H9 (cell line): ENCODE measurements at places on chromosomes 4 and X.

- no peak for DNase-seq
These were observed 6.6 kb upstream of the UTP3 start for GRCh38 chr4:70681704-70682103.

- no peak for DNase-seq
These were observed 149.3 kb upstream of the SLC4A4 start for GRCh38 chr4:71189471-71189870.

DNA sequence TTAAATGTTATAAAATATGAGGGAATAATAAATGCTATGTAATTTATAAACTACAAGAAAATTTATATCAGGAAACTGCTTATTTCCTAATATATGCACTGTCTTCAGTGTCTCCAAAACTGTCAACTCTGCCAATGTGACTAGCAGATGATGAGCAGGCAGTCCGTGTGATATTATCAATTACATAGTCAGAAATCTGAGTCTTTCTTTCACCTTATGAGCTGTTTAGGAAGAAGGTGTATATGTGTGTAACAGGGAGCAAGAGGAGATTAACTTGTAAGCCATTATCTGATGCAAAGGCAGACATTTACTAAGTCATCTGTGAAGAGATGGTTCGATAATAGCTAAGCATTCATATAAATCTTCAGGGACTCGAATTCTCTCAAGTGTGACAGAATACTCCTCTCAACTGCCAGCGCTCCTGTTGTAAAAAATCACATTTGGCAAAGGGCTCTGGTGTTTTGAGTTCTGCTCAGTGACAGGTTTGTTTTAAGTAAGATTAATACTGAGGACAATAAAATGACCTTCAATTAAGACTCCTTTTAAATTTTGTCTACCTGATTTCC, 79.7 kb downstream of the SNCA start:
- no peak for DNase-seq

GRCh38 chr4:95825546-95825945, 14.3 kb upstream of the PDHA2 start:
- no peak for DNase-seq

GRCh38 chrX:34901761-34902160, 40.8 kb upstream of the FAM47B start:
- no peak for DNase-seq

GRCh38 chr4:55018521-55018920, 106.9 kb downstream of the KDR start:
- no peak for DNase-seq

DNA sequence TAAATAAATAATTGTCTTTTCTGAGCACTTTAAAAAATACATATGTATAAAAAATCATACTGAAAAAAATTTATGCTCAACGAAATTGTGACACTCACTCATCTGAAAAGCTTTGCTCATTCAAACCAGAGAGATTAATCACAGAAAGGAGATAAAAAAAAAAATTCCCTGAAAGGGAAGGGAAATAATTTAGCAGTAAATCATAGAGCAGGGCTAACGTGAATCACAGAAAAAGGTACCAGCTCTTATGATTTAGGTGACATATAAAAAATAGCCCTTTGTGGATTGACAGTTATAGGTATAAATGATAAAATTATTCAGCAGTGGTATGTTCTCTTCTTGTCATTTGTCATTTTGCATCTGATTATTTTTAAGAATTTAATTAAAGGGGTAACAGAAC, 552.7 kb upstream of the TENM3 start:
- DNase-seq: no peak

GRCh38 chrX:17521871-17522693, 147.1 kb downstream of the NHS start:
- DNase-seq: peak; percentile 56

GRCh38 chr4:20043991-20044390, 207.7 kb upstream of the SLIT2 start:
- DNase-seq: no peak

GRCh38 chr4:89939994-89940393, 45.3 kb downstream of the MMRN1 start:
- no peak for DNase-seq

- DNase-seq: no peak
These were observed 15.3 kb downstream of the AMER1 start for GRCh38 chrX:64190136-64190740.

DNA sequence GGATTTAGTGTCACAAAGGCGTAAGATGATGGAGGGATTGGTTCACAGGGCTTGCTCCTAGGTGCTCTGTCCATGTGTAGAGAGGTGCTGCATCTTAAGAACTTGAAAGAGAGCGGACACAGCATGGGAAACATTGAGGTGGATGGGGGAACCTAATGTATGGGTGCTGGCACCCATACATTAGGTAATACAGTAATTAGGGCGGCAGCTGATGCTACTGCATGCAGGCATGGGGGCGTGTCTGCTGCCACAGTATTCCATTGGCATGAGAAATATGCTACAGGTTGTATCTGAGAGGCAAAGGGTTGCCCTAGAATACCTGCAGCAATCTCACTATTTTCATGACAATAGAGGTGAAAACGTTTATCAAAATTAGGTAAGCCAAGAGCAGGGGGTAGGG, 45.8 kb upstream of the UXT start:
- no peak for DNase-seq

DNA sequence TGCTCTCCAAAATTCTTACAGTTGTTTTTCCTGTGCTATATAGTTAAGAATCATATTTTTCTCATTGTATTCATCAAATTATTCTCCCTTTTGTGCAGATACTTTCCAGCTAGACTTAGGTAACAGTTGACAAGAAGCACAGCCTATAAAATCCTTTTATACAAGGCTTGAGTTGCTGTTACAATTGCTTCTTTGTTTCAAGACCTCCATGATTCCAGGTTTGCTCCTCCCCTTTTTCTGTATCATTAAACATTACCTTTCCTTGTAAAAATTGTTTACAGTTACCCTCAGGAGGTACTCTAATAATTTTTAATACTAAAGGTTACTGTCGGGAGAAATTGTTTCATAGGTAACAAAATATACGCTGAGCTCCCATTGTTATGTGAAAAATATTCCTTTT, 192.3 kb upstream of the GRID2 start:
- no peak for DNase-seq

DNA sequence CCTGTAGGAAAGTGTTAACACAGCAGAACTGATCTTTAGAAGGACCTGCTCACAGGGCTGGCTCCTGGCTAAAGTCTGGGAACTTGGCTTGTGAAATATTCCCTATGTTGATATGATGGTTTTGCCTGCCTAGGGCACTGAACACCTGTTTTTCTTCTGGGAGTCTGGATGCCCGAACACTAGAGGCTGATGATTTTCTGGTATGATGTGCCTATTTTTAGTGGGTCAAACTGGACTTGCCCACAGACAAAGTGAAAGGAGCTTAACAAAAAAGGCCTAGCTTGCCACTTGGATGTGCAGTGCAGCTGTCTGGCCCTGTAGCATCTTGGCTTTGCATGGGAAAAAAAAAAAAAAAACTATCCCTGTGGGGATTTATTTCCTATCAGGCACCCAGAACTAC, 39.1 kb downstream of the ZNF674 start:
- DNase-seq: no peak

DNA sequence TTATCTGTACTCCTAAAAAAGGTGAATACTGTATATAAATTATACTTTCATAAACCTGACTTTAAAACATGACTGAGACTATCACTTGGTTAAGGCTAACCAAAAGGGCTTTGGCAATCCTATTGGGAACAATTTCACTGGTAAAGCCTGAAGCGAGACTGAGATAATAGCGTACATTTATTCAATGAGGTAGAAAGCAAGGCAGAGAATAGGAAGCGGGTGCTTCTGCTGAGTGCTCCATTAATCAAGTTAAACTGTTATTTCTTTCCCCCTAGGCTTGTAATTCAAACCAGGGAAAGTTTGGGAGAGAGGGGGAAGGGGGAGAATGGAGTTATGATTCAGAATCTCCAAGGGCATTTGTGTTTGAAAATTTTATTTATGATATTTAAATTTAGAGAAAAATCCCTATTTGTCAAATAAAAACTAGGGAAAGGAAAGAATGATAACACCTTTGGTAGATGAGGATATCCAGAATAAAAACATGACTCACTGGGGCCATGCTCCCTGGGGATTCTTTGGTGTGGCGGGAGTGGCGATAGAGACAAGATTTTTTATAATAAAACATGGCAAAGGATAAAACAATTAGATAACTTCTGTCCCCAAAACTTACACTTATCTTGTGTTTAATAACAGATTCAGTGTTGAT, 34.6 kb upstream of the SORBS2 start:
- DNase-seq: no peak

DNA sequence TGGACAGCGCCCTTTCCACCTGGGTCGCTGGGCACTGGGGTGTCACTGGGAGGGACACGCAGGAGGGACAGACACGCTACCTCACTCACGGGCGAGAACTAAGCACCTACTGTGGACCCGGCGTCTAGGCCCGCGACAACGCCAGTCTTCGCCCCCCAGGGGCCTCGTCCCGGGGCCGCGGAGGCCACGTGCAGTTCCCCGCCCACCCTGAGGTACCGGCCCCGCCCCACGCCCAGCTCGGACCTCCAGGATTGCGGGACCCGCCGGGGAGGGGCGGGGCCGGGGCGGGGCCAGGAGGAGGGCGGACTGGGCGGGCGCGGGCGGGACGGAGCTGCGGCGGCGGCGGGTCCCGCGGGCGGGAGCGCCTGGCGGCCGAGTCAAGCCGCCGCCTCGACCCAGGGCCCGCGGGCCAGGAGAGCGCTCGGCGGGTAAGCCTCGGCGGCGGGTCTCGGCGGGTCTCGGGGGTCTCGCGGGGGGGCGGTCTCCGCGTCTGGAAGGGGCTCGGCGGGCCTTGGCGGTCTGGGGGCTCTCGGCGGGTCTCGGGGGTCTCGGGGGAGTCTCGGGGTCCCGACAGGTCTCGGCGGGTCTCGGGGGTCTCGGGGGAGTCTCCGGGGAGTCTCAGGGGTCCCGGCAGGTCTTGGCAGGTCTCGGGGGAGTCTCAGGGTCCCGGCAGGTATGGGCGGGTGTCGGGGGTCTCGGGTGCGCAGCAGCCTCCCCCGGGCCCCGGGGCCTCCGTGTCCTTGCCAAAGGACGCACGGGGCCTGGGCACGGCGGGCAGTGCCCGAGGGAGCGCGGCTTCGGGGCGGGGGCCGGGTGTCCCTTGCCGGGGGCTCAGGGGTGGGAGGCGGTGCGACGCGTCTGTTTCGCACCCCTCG, at the start of gene SH3BP2:
Gene SH3BP2 (plus strand): TSS at position 375 of the 875 bp plus-strand sequence. CDS start 27,533 bp downstream, outside the sequence.
- peak; percentile 85 for DNase-seq

- DNase-seq: no peak
These were observed 6.1 kb downstream of the SGCB start for GRCh38 chr4:52032005-52032404.

DNA sequence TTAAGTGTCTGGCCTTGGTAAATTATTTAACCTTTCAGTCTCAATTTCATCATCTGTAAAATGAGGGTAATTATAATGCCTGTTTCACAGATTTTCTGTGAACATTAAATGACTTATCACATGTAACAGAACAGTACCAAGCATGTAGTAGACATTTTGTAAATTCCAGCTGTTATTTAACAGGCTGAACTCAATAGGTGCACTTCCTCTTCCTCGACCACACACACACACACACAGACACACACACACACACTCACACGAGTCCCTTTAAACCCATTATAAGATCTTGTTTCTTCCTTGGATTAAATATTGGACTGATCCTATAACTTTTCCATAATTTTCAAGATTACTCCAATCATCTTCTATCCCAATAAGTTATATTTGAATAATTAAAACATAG, 53.4 kb upstream of the COL25A1 start:
- no peak for DNase-seq

DNA sequence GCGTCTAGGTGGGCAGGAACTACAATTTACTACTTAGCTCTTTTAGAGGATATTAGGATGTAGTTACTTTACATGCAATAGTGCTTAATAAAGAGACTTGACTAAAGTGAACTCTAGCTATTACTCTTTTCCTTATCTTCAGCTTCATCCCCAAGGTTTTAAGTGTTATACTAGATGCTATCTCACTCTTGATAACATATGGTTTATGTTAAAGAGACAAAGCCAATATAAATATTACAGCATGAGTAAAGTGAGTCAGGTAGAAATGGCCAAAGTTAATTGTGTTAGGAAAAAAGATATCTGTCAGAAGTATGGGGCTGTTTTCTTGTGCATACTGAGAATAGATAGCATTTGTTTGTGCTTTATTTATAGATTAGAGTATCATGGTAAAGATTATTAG, 80.5 kb downstream of the STAG2 start:
- no peak for DNase-seq

DNA sequence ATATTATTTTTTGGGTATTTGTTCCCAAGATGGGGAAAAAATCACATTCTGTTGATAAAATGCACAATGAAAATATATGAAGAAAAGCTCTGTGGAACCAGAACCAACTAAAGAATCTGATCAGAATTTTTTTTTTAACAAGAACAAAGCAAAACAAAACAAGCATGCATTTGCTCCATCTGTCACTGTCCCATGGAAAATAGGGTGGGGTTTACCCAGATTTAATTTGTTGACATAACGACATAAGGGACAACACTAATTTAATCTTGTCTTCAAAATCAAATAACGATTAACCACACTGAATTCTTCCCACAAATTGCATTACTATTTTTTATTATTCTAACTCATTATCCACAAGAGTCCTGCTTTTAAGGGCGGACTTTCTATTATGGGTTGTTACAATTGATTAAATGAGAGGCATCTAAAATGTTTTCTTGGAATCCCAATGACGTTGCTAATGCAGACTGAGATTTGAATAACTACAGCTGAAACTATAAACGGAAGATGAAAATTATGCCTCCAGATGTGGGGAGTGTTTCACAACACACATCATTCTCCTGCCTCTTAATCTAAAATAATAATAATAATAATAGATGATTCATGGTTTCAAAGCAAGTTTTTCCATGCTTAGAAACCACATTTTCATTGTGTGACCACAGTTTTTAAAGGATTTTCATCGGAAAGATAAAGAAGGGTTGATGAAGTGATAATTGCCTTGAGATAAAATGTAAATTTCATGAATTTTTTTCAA, 307.0 kb upstream of the CPEB2 start:
- DNase-seq: no peak

GRCh38 chr4:181807771-181808170, 435.4 kb upstream of the TENM3 start:
- DNase-seq: no peak

DNA sequence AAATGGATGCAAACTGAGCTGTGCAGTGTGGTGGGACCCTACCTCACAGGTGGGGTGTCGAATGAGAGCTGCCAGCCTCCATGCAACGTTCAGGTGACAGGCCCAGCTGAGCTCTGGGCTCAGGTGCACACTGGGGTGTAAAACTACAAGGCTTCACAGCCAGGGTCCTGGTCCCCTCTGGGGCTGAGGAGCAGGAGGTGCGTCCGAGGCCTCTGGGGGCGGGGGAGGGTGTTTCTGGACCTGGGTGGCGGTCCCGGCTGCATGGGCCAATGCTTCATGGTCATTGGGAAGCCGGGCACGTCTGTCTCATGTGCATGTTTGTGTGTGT, 26.5 kb upstream of the SORCS2 start:
- DNase-seq: no peak

DNA sequence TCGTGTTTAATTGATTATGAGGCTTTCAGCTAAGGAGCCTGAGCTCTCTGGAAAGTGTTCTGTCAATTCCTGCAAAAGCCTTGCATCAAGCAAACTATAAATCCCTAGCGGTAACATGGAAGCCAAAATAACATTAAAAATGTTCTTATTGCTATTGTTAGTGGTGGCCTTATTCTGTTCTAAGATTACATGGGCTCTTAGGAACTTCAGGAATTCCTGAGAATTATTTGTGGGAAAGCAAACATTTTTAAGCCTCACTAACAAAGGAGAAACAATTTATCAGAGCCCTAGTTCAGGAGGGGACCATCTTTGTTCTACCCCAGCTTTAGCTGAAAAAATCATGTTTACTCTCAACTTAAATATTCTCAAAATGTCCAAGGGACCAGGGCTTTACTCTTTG, 119.6 kb downstream of the PAPSS1 start:
- DNase-seq: no peak

GRCh38 chr4:138410266-138410665, 168.1 kb upstream of the SLC7A11 start:
- DNase-seq: no peak
